HL-60 (cell line): ENCODE measurements at places on chromosomes 16 and 17.

GRCh38 chr17:10369239-10369638 is 3.6 kb downstream of the MYH13 start:
- DNase-seq: no peak

GRCh38 chr16:85555719-85556455 is 57.2 kb upstream of the GSE1 start:
- DNase-seq: no peak

- DNase-seq: no peak
Observed at GRCh38 chr16:66212428-66212827, 154.1 kb upstream of the CDH5 start.

DNA sequence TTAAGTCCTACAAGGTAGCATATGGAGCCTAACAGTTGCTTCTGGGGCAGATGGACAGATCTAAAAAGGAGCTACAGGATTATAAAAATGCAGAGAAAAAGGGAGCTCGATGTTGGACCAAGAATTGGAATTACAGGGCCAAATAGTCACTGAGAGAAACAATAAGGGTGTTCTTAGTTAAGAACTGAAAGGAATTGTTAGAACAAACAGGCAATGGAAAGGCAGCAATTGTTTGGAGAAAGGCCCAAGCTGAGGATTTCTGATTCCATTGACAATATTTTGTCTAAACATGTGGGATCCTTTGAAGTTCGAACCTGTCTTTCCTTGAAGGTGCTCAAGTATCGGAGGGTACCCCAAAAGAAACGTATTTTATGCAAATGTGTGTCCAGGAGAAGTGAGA is 513.6 kb upstream of the CDH8 start:
- DNase-seq: no peak

DNA sequence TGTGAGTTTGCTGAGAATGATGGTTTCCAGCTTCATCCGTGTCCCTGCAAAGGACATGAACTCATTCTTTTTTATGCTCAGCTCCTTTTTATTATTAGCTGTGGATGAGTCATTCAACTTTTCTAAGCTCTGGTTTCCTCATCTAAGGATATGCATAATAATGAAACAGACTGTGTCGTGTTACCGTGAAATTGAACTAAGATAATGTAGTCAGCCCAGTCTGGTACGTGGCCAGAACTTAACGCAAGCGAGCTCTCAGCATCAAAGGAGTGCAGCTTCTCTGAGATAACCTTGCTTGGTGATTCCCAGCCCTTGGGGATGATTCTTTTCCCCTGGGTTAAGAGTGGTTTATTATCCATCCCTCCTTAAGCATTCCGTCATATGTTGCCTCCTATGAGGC is 454.3 kb upstream of the EEF2KMT start:
- DNase-seq: no peak

DNA sequence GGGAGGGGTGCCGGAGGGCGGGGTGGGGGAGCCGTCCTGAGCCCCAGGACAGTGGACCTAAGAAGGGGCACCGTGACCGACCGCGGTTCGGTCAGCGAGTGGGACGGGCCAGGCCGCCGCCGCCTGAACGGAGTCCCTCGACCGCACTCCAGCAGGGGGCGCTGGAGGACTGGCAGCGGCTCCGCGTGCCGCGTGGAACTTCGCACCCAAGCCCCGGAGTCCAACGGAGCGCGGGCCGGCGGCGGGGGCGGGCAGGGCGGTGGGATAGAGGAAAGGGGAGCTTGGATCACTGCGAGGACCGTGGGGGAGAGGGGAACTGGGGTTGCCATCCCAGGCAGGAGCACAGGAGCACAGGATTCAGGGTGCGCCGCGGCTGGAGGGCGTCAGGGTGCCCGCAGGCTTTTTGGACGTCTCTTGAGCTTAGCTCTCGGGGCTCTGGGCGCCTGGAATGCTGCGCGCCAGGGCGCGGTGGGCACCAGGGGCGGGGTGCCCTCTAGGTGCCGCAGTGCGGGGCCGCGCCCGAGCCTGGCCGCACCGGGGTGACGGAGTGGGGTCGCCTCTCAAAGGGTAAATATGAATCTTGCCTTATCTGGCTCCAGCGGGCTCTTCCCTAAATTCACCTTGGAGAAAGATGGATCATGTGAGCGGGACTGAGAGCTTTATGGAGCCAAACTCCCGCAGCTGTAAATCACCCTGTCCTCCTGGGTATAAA is 379 bp upstream of the OTOP2 start:
- DNase-seq: peak; percentile 52

GRCh38 chr16:8342276-8342675 is 248.0 kb downstream of the TMEM114 start:
- no peak for DNase-seq

DNA sequence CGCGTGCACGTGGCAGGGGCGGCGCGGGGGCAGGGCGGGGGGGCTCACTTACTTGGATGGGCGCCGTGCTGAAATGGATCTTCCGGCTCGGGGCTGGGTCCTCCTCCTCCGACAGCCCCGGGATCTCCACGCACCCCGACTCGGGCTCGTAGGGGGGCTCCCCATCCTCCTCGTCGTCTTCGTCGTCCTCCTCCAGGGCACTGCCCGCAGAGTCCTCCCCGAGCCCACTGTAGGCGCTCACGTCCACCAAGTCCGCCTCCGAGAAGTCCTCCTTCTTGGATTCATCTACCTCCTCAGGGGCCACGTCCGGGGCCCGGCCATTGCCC is 1.4 kb downstream of the PPP1R9B start:
- DNase-seq: no peak

- no peak for DNase-seq
Observed at GRCh38 chr17:73902416-73903181, 258.4 kb upstream of the SDK2 start.

DNA sequence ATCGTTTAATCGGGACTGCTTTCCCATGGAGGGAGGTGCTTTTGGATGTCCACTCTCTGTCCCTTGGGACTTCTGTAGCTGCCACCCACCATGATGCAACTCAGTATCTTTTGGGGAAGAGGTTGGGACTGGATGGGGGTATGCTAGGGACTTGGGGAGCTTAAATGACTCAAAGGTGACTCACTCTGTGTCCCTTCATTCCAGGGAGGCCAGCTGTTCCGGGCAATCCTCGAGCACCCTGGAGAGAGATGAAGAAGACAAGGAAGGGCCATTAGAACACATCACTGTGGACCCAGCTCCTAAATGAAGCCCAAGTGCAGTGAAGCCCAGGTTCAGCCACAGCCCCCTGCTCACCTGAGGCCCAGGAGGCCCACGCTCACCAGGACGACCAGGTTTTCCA is 4.6 kb downstream of the COL1A1 start:
- no peak for DNase-seq

GRCh38 chr17:79465011-79465680 is 145.7 kb downstream of the RBFOX3 start:
- DNase-seq: no peak

GRCh38 chr17:29954405-29954804 is 13.0 kb downstream of the EFCAB5 start:
- DNase-seq: no peak
